Activated CD4-positive, alpha-beta T cell treated with anti-CD3 and anti-CD28 coated beads, Interleukin-2, amount 50 U/mL, for 48 hours (primary cell): ENCODE measurements at places on chromosomes 7 and 10.
A peak's percentile ranks its signal among the peaks of the same experiment; 100 is the strongest.

- DNase-seq: no peak
Observed at GRCh38 chr10:614790-615582, 74.5 kb downstream of the DIP2C start.

- no peak for DNase-seq
Observed at GRCh38 chr7:93941945-93942344, 20.4 kb downstream of the GNG11 start.

DNA sequence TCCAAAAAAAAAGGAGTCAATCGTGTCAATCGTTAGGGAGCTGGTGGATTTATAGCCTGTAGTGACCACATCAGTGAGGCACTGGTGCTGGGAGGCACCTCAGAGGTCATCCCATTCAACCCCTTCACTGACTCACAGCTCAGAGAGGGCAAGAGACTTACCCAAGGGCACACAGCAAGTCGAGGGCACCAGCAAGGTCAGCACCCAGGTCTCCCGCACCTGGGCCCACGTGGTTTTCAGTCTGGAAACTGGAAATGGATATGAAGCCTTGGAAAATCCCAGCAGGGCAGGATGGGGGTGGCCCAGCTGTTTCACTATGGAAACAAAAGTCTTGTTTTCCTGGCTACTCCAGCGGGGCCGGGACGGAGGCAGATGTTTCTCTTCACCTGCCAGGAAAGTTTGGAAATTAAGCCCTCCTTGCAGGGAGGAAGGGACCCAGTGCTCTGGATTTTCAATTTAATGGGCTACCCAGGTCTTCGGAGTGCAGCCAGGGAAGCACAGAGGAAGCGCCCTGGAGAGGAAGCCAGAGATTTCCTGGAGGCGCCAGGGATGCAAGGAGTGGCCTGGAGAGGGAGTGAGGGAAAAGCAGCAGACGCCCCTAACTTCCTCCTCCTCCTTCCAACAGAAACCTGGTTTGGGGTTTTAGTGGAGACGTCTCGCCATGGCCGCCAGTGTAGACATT is 157.2 kb upstream of the TNRC18 start:
- no peak for DNase-seq

GRCh38 chr10:24958091-24958720 is 5.8 kb upstream of the PRTFDC1 start:
- DNase-seq: no peak

GRCh38 chr7:142892951-142893350 is 7.4 kb upstream of the TRPV6 start:
- no peak for DNase-seq

DNA sequence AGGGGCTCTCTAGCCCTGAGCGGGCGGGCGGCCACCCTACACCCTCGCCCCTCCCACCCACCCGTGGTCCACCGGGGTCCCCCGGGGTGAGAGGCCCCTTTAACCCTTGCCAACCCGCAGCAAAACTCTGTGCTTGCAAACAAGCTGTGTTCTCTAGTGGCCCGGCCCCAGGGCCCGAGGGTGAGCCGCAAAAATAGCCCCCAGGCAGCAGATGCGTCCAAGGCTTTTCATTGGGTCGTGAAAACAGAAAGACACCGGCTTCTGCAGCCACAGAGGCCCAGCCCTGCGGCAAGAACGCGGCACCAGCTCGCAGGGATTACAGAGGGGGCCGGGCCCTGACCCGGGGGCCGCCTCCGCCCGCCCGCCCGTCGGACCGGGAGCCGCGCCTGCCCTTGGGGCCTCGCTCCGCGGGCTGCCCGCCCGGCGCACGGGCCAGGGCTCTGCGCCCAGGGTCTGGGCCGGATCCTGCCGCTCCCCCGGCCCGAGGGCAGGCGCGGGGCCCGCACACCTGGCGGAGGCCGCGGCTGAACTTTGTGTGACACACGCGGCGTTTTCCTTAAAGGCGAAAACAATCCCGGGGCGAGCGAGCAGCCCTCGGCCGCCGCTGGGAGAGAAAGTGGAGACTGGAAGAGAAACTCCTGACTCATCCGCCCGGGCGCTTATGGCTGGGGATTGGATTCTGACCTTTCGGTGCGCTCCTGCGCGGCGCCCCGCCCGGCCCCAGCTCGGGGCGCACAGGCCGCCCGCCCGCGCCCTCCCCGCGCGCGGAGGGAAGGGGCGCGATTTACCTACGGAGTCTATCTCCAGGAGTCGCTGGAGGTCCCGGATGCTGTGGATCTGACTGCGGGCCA is 2.8 kb downstream of the PDGFA start:
- peak; percentile 63 for DNase-seq

GRCh38 chr10:125802739-125803138 is 20.3 kb downstream of the UROS start:
- DNase-seq: no peak

GRCh38 chr7:126690848-126691751 is 561.6 kb downstream of the GRM8 start:
- no peak for DNase-seq

DNA sequence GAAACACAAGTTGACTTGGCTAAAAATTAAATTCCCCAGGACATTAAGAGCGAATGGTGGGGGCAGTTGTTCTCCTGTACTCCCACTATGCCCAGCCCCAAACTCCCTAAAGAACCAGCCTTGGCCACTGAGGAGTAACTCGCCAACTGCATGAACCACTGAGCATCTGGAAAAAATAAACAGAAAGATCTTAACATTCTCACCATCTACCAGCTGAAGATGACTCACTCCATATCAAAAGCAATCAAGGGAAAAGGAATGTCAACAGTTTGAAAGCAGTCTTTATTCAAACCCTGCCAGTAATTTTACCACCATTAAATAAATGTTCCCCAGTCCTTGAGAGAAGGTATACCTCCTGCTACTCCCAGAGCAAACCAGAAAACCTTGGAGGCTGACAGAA is 45.4 kb downstream of the CTTNBP2 start:
- no peak for DNase-seq

GRCh38 chr10:1613511-1613910 is 123.8 kb downstream of the ADARB2 start:
- no peak for DNase-seq

GRCh38 chr10:110372656-110373055 is 67.9 kb upstream of the SMNDC1 start:
- no peak for DNase-seq

DNA sequence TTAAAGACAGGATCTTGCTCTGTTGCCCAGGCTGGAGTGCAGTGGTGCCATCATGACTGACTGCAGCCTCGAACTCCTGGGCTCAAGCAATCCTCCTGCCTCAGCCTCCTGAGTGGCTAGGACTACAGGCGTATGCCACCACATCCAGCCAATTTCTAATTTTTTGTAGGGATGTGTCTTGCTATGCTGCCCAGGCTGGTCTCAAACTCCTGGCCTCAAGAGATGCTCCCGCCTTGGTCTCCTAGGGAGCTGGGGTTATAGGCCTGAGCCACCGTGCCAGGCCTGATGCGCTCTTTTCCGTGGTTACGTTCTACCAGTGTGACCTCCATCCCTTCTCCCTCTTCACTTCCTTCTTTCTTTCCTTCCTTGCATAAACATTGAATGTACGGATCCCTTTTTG is 34.2 kb upstream of the IL15RA start:
- DNase-seq: no peak

GRCh38 chr7:121395494-121395960 is 581 bp downstream of the FAM3C start:
- peak; percentile 52 for DNase-seq

- DNase-seq: no peak
Observed at GRCh38 chr10:18306031-18306430, 165.8 kb downstream of the CACNB2 start.

DNA sequence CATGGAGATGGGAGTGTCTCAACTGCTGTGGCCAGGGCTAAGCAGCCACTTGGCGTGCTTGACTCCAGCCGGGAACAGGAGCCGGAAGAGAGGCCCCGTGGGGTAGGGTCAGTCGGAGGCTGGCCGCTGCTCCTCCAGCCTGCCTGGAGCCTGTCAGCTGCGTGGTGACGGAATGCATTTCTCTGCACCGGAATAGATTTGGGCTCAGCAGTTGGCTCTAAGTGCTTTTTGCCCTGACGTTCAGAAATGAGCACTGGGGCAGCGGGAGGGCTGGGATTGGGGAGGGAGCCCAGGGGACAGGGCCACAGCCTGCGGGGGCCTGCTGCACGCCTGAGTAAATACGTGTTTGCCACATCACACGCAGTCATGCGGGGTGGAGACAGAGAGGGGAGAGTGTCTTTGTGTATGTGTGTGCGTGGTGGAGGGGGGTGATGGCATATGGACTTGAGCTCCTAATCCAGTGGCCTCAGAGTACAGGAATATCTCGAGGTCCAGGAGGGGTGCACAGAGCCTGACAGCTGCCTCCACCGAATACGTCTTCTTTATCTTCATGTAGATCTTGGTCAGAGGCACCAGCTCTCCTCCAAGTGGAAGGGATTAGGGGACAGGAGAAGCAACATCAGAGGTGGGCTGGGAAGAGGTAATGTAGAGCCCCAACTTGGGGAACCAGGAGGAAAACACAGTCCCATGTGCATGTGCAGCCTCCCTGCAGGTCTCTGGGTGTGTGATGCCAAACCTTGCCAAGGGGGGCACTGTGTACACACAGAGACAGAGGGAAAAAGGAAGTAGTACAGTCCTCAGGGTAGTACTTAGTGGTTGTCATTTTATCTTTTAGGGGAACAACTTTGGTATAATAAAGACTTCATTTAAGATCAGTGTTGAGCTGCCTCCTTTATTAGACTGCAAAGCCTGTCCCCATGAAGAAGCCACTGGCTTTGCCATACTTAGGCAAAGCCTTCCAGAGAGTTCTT is 151.4 kb downstream of the CDH23 start:
- peak; percentile 22 for DNase-seq

GRCh38 chr10:33073641-33074415 is 115.8 kb upstream of the ITGB1 start:
- no peak for DNase-seq

- DNase-seq: no peak
Observed at GRCh38 chr10:10852464-10852863, 165.2 kb upstream of the CELF2 start.

DNA sequence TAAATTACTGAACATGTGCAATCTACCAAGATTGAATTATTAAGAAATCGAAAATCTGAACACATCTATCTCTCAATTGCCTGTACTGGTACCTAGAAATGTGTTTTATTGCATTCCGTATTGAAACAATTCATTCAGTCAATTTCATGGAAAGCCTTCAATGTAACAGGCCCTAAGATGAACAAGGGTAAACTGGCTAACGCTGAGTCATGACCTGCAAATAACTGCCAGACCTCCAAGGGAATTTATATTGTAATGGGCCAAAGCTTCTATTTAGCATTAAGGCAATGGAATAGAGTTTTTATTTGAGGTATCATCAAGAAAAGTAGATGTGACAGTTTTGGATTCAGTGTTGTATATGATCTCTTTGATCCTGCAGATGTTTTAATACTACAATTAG is 49.9 kb upstream of the CD36 start:
- DNase-seq: no peak

GRCh38 chr7:123270570-123270969 is 70.8 kb upstream of the SLC13A1 start:
- DNase-seq: no peak

GRCh38 chr7:140230516-140230860 is 53.7 kb upstream of the KDM7A start:
- peak; percentile 81 for DNase-seq

- DNase-seq: no peak
Observed at GRCh38 chr7:18116661-18117060, 89.0 kb upstream of the PRPS1L1 start.

GRCh38 chr10:2772816-2773631 is 294.3 kb upstream of the PFKP start:
- no peak for DNase-seq

DNA sequence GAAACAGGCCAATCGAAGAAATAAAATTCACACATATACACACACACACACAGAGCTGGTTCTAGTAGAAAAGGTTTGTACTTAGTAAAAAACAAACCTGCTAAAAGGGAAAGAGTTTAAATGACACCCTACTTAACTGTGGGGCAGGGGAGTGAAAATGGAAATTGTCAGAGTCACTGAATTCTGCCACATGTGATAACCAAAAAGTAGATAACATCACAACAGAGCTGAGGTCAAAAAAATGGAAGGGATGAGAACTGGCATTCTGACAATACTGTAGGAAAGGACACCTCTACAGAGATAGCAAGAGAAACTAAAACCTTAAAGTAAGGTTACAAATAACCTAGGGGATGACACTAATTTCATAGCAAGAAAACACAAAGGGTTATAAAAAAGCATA is 74.6 kb downstream of the CACUL1 start:
- DNase-seq: no peak

DNA sequence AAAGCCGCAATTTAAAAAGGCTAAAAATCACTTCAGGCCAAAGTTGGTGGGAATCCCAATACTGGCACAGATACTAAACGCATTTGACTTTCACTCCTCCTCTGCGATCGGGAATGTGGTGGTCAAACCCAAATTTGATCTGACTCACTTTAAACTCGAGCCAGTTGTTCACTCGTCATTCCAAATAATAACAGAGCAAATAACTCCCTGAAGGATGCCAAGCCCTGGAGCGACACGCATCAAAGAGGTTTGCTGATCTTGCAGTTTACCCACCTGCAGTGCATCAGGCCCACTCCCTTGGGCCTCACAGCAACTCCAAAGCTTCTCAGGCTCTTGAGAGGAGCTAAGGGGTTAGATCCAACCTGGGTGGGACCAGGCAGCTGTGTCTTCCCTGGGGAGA is 12.2 kb downstream of the PTN start:
- DNase-seq: no peak

GRCh38 chr10:121313119-121313875 is 284.9 kb downstream of the FGFR2 start:
- DNase-seq: no peak

GRCh38 chr7:140176122-140176701 is 571 bp downstream of the KDM7A start:
- no peak for DNase-seq

- no peak for DNase-seq
Observed at GRCh38 chr7:125090596-125090995, 161.0 kb upstream of the POT1 start.

DNA sequence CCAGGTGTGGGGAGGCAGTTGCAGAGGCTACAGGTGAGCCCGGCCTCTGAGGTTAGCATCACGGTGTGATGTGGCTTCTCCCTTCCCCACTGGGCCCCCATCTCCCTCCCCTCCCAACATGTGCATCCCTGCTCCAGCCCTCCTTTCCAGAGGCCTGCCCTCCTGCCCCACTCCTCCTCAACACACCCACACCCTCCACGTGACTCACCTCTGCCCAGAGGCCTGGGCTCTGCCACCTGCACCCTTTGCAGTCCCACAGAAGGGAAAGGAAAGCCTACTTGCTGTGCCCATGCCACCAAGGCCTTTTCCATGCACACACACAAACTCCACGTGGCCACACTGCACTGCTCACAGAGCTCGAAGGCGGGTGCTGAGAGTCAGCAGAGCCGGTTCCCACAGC is 500.6 kb upstream of the FOXK1 start:
- DNase-seq: no peak

GRCh38 chr10:117094856-117095255 is 43.2 kb downstream of the VAX1 start:
- no peak for DNase-seq

DNA sequence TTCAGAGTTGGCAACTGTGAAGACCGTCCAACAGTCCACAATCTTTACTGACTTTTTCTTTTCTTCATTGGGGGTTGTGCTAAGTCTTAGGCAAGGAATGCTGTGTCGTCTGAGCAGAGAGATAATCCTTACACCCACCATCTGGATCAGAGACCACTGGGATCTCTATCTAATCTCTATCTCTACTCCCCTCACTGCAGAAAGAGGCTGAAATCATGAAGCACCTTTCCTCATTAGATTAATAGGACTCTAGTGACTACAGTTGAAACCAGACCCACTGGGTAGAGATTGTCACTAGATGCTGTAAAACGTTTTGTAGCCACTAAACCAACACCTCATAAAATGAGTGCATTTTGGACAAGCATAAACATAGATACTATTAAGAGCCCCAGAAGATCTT is 387.4 kb upstream of the CELF2 start:
- DNase-seq: no peak
